ENCODE measurements at places on chromosomes 7 and 10.

DNA sequence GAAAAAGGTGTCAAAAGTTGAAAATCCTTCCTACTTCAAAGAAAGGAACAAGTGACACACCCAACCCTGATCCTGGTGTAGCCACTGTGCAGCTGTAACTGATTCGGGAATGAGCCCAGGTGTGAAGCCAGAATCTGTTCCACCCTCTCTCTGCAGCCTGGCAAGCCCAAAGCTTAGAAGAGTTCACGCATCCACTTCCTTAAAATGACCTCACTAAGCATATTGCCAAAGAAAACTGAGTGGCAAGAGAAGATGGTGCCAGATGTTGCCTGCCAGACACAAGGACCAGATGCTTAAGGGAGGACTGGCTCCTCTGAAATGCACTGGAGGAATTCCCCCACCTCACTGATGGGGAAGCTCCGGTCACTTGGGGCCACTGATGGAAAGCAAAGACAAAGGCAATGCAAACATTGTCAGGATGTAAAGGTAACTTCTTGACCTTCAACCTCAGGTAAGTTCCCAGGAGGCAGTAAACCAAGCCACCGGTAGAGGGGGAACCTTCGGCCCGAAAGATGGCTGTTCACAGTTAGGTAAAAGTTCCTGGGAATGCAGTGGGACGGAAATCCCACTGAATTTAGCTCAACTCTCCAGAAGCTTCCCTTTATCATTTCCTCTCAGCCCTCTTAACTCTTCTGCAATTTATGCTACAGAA, 554.9 kb downstream of the KCNMA1 start:
- DNase-seq, result peak; percentile 7

GRCh38 chr7:50644586-50644985, 79.4 kb upstream of the DDC start:
- no peak for DNase-seq

GRCh38 chr10:25046641-25047040, 30.2 kb downstream of the THNSL1 start:
- DNase-seq, result no peak

DNA sequence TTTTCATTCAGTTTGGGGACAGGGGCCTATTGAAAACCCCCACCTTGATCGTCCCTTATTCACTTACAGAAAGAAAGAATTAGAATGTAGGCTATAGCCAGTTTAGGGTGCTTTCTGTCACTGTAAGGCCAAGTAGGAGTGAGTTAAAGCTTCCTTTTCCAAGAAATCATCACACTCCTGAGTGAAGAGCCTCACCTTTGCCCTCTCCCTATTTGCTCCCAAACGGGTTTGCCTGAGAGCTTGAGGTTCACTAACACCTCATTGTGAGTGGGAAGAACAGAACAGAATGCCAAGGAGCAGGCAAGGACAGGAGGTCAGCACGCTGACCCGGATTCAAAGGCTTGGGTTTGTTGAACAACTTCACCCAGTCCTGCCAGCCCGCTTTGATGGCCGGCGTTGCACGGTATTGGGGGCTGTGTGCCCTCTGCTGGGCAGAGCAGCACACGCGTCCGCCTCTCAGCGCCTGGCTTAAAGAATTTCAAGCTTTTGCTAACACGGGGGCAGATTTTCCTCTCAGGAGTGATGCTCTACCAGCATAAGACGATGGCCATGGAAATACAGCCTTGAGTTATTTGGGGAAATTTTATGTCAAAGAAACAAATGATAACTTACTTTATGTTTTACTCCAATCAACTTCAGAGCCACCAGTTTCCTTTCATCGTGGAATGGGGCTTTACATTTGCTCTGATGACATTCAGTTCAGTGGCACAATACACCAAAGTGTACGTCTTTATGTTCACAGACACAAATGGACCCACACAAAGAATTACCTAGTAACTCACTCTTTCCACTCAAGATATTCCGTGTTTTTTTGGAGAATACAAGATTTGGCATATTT, 470.0 kb downstream of the SUGCT start:
- peak; percentile 78 for DNase-seq

GRCh38 chr7:5612695-5613094, 168.8 kb downstream of the RNF216 start:
- no peak for DNase-seq

DNA sequence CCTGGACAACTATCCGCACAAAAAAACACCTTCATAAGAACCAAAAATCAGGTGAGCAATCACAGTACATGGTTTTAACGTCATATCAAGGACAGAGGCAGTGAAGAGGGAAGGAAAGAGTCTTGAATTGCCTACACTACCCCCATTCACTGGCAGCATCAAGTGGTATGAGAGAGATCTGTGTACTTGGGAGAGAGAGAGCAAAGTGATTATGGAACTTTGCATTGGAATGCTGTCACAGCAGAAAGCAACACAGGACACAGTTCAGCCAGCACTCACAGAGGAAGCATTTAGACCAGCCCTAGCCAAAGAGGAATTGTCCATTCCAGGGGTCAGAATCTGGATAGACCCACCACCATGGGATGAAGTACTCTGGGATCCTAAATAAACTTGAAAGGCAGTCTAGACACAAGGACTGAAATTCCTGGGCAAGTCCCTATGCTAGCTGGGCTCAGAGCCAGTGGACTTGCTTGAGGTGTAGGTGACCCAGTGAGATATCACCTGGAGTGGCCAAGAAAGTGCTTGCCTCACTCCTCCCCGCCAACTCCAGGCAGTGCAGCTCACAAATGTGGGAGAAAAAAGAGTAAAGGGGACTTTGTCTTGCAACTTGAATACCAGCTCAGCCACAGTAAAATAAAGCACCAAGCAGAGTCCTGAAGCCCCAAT, 30.5 kb upstream of the SFTPD start:
- no peak for DNase-seq

DNA sequence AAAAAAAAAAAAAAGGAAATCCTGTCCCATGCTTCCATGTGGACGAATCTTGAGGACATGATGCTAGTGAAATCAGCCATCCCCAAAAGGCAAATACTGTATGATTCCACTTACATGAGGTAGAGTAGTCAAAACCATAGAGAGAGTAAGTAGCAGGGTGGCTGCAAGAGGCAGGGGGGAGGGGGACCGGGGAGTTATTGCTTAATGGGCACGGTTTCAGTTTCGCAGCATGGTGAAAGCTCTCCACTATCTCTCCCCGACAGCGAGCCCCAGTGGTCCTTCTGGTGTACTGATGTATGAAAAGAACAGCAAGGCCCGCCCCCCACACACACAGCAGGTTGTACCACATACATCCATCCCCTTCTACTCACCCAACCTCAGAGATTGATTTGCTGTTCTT, 32.8 kb downstream of the NOD1 start:
- DNase-seq, result peak; percentile 99

DNA sequence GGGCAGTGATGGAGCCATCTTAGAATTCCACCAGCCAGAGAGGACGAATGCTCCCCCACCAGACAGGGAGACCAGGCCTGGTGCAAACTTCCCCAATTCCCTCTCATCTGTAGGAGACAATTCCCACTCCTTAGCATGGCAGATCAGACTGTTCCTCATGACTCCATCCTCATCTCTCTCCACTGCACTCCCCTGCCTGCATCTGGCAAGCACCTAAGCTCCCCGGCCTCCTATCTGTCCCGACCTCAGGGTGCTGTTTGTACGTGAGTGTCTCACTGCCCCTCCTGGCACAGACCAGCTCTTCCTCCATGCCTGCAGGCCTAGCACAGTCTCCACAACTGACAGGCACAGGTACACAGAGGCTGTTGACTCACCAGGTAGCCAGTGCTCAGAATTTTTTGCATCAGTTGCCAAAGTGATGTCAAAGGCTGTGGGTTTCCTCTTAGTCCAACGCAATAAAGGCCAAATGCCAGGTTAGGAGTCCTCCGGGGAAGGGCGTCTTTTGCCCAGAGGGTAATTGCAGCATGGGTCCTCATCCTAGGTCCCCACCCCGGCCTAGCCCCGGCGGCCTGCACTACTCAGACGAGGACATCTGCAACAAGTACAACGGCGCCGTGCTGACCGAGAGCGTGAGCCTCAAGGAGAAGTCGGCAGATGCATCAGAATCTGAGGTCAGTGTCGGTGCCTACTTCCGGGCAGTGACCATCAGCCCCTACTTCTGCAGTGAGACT, 436.8 kb upstream of the FOXK1 start:
- DNase-seq, result no peak

DNA sequence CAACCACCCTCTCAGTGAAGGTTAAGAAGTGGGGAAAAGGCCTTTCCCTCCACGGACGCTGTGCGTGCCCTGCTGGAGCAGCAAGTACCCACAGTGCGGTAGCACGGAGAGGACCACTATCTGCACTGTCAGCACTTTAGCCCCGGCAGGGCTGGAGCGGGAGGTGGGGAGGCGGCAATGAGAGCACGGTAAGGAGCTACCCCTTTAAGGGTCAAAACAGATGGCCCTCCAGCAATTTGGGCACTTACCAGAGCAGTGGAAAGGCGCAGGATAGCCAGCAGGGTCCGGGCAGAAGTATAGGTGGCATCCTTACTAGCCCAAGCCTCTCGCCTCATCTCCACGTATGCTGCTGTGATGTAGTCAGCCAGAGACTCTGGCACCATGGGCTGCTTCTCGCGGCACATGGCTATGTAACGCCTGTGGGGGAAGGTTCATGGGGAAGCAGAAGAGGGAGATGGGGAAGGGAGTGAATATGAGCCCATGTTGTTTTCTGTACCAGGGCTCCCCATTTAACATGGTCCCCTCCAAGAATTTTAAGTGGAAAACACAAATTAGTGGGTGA, 5.2 kb downstream of the COPS6 start:
- no peak for DNase-seq

DNA sequence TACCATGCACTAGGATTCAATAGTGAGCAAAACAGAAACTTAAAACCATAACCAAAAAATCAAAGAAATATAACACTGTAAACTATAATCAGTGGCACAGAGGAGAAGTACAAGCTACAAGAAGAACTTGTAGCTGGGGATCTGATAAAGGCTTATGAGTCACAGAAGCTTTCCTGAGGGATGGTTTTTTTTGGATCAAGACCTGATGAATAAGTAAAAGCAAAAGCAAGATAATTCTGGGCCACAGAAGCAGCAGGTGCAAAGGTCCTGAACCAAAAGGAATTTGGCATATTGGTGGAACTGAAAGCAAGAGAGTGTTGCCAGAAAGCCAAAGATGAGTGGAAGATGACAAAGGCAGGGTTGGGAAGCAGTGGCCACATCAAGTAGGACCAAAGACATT, 37.4 kb upstream of the BET1 start:
- DNase-seq, result no peak
